ENCODE measurements at places on chromosomes 7 and 10.

DNA sequence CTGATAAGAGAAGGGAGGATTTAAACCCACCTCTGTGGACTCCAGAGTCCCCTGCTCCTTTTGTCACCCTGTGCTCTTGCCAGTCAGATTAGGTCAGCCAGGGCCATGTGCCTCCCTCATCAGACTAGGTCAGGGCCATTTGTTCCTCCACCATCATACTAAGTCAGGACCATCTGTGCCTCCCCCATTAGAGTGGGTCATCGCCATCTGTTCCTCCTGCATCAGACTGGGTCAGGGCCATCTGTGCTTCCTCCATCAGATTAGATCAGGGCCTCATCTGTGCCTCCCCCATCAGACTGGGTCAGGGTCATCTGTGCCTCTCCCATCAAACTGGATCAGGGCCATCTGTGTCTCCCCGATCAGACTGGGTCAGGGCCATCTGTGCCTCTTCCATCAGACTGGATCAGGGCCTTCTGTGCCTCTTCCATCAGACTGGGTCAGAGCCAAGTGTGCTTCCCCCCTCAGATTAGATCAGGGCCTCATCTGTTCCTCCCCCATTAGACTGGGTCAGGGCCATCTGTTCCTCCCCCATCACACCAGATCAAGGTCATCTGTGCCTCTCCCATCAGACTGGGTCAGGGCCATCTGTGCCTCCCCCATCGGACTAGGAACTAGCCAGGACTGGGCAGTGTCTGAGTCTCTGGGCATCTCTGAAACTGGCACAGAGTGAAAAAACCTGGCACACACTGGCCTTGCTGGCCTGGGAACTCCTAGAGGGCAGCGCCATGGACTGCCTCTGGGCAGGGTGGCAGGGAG, 11.5 kb downstream of the MYL10 start:
- no peak for DNase-seq

DNA sequence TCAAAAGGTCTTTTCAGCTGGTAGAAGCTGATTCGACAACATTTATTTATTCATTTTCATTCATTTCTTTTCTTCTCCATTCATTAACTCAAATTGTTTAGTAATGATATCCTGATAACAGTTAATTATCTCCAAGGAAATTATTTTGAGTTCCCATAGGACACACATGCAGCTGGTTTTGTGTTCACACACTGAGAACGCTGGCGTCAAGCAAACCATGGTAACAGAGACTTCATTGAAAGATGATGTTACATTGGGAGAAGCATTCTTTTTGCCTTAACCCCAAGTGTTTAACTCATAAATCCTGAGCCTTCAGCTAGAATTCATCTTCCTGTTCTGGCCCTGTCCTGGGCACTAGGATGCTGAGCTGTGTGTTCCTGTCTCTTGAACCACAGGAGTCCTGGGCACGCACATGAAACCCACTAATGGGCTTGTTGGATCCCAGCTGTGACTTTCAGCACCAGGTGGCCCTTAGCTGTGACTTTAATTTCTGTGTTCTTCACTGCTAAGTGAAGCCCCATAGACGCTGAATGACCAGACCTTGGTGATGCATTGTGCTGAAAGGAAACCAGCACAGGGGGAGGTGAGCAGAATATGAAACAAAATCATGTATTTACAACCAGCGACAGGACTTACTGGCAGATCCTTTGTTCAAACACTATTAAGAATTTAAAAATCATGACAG, 121.5 kb upstream of the PRSS58 start:
- no peak for DNase-seq

DNA sequence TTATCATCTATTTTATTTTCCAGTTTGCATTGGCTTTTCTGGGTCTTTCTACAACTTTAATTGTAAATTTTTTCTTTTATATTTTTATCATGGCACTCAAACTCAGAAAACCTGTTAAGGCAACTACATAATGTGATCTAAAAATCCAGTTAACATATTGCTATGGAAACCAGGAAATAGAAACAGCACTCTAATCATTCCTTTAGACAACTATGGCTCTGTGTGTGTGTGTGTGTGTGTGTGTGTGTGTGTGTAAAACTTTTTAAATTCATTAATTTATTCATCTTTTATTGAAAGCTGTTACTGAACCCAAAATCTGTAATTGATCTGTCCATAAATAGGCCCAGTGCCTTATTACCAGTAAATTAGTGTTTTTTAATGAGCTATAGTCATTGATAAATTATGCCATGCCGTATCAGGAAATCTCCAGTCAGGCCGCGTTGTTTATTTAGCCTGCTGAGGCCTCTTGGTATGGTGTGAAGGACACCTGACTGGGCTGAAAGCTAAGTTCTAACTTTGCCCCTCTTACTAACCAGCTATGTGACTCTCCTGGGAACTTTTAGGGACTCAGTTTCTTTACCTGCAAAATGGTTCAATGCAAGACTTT, 1.5 kb upstream of the MET start:
- no peak for DNase-seq

DNA sequence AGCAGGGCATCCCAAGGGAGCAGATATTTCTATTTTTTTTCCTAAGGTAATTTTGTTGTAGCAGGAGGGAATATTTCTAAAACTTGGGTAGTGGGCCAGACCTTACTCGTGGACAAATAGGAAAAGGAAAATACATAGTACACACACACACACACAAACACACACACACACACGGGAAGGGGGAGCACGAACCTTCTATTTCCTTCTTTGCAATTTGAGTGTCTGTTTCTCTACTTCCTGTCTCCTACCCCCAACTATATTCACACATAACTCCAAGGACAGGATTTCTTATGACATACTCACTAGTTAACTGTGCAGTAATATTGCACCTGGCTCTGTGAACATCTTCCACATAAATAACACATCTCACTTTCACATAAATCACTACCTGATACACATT, 4.4 kb downstream of the LDB1 start:
- DNase-seq = no peak

GRCh38 chr10:71771821-71772617, 1.3 kb downstream of the VSIR start:
- DNase-seq = no peak

DNA sequence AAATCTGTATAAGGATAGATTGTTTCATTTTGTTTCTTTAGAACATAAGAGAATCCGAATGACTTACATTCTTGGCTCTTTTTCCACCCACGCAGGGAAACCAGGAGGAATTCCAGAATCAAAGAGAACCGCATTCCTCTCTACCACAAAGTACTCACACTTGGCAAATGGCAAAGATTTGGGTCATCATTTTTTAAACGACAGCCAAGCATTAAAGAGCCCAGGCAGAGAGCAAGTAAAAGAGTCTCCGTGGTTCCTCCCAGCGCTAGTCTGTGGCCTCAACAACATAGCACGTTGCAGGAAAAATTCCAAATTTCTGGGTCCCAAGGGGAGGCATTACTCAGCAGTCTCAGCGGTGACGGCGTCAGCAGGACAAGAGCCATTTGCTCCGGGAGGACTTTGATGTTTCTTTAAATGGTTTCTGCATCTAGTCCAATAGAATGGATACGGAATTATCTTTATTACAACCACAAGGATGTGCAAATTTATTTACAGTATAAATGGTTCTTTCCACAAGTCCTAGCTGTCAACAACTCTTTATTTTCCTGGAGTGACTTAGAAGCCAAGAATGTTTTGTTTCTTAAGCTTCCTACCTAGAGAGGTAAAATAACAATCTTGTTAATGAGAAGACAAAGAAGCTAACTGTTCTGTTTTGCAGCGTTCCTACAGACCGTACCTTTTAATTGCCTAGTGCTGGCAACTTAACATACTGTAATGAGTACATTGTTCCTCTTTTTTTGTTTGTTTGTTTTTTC, 232.5 kb downstream of the SKIDA1 start:
- peak; percentile 97 for DNase-seq

- no peak for DNase-seq
Observed at GRCh38 chr7:117015258-117016184, 62.2 kb downstream of the ST7 start.

DNA sequence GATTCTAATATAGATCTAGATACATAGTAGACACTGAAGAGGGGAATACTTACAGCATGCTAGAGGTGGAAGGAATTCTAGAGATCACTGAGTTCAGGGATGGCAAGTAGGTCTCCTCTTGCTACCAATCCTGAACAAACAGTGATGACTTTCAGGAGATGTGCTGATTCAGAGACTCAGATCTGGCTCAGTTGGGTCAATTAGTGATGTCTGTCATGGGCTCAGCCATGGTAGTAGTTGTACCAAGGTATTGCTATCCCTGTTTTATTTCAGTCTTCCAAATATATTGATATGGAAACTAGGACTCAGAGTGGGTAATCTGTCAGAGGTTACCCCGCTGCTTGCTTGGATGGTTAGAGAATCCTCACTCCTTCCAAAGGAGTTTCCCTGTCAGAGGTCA, 38.5 kb downstream of the UNC5B start:
- no peak for DNase-seq
